Hematopoietic multipotent progenitor cell treated with erythropoietin and hydrocortisone succinate and interleukin-3 and kit ligand, for 6 days (in vitro differentiated cells): ENCODE measurements at places on chromosomes 1 and 21.

GRCh38 chr1:24896176-24896575, 33.9 kb downstream of the RUNX3 start:
- no peak for DNase-seq

- no peak for DNase-seq
Measured at GRCh38 chr21:19864476-19864875, 1133.7 kb upstream of the NCAM2 start.

DNA sequence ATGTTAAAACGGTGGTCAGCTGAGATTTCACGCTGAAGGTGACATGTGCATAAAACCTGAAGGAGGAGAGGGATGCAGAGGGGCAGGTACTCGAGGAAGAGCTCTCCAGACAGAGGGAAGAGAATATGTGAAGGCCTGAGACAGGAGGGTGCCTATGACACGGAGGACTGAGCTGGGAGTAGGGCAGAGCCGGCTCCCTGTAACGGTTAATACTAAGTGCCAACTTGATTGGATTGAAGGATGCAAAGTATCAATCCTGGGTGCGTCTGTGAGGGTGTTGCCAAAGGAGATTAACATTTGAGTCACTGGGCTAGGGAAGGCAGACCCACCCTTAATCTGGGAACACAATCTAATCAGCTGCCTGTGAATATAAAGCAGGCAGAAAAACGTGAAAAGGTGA, 136.2 kb upstream of the SYT6 start:
- DNase-seq = no peak

DNA sequence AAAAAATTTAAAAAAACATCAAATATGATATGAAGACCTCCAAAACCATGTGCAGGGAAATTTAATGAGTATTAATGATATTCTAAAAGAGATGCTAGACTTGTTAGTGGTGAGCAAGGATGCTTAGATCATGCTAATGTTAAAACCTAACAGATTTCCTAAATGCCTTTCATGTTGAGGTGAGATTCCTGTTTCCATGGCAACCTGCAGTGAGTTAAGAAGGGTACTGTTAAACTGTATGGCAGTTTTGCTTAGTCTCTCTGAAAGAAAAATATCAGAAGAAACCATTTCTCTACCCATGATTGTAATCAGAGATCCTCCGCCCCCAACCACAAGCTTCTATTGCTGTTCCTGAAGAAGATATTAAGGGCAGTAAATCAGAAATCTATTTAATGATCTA, 321.6 kb upstream of the LRRC7 start:
- DNase-seq = no peak

DNA sequence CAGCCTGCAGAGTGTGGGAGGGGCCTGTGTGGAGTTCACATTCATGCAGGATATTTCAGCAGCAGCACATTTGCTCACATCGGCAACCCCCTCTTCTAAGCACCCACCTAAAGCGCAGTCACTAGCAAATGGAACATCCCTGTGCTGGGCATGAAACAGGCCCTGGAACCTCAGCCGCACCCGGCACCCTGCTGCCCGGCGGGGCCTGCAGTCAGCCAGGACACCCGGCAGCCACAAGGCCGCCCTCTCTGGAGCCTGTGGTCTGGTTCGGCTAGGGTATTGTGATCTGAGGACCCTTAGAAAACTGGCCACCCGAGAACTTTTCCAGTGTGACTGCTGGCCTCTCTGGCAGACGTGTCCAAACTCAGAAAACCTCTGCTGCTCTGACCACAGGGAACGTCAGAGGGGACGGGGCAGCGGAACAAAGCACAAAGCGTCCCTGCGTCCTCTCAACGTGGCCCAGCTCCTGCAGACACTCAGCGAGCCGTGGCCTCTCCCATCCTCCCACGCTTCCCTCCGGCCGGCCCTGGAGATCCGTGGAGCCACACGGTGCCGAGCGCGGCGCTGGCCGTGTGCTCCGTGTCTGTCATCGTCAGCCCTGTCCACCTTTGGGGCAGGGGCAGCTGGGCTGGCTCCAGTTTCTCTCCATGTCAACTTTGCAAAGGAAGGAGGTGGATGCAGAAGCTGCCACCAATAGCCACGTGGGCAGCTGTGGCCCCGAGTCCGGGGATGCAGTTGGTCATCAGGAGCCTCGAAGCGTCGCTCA, 175.9 kb upstream of the ARHGEF16 start:
- DNase-seq = no peak

- no peak for DNase-seq
Measured at GRCh38 chr1:174680101-174680500, 232.3 kb downstream of the GPR52 start.

- DNase-seq = no peak
Measured at GRCh38 chr1:209412036-209412435, 171.5 kb upstream of the CAMK1G start.
